ENCODE measurements at places on chromosomes 2 and 18.

DNA sequence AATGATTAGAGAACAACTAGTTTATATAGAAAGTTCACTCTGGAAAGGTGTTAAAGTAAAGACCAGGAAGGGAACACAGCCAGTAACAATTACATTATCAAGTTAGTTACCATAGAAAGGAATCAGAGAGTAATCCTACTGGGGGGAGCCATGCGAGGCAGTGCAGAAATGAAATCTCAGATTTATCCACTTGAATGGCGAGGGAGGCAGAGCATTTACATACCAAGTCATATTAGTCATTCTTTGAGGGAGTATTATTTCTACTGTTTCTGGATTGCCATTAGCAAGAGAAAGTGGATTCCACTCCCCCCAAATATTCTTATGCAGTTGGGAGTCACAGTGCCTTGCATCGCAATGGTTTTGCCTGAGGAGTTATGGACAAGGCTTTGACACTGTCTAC lies 472.7 kb upstream of the TRIB2 start:
- DNase-seq: no peak

GRCh38 chr2:191386938-191387536 lies 141.8 kb downstream of the MYO1B start:
- no peak for DNase-seq

DNA sequence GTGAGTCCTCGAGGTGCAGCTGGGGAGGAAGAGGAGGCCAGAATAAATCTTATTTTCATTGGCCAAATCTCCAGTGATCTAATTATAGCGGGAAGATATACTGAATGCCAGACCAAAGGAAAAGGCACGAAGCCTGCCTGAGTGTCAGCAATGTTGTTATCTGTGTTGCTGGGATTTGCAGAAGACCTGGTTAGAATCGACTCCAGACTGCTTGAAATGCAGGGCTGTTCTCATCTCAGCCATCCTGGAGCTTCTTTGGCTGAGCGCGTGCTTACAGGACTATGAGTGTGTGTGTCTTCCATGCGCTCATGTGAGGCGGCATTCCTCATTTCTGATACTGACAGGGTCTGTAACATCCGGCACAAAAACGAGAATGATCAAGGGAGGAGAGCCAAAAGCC lies 81.2 kb downstream of the TSN start:
- DNase-seq: no peak

DNA sequence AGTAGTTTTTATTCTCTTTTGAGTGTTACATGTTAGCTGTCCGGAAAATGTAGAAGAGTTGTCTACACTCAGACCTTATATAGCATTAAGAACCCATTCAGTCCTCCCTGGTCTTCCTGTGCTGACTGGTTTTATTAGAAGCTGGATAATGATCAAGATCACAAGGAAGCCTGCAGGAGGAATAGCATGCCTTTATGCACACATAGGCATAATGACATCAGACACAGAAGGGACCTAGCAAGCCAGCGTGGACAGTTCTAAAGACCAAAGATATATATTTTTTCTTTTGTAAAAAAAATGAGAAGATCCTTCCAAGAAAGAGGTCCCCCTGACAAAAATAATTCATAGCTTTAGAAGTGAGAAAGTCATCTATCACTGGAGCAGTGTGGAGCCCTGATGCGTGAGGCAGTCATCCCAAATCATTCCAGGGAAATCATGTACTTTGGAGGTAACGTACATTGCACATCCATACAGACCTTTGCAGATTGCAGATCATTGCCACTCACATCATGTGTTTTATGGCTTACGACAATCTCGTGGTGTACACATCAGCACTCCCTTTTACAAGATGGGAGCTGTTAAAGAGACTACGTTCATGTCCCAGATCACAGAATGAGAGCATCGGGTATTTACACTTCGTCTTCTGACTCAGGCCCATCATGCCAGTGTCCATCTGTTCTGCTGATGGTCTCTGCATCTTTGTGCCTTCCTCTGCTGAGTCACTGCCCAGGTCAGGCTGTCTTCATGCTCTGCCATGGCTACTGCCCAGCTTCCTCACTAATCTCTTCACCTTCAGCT lies 334.0 kb downstream of the SOCS6 start:
- no peak for DNase-seq

DNA sequence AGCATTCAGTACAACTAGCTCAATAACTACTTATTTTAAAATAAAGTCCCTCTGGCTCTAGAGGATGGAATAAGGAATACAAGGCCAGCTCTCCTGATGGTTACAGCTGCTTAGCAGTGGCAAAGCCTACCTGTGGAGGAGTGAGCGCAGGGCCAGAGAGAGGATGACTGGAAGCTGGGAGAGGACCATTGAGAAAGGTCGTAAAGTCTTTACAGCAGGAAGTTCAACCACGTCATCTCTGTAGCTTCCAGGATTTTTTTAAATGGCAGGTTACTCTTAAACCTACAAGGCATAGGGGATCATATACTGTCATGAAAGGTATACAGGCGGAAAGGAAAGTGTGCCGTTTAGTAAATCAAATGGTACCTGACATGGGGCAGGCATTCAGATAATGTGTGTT lies 26.3 kb downstream of the ANXA4 start:
- DNase-seq: no peak

- no peak for DNase-seq
Observed at GRCh38 chr2:176188774-176189680, 559 bp downstream of the HOXD1 start.

GRCh38 chr2:224359569-224359968 lies 42.3 kb downstream of the FAM124B start:
- DNase-seq: no peak

- no peak for DNase-seq
Observed at GRCh38 chr2:128535953-128536352, 217.3 kb upstream of the HS6ST1 start.

- DNase-seq: no peak
Observed at GRCh38 chr2:217616936-217617335, 385.9 kb downstream of the TNS1 start.

GRCh38 chr2:234702731-234703225 lies 205.9 kb upstream of the ARL4C start:
- DNase-seq: no peak

GRCh38 chr2:127592761-127593227 lies 53.2 kb upstream of the GPR17 start:
- no peak for DNase-seq

DNA sequence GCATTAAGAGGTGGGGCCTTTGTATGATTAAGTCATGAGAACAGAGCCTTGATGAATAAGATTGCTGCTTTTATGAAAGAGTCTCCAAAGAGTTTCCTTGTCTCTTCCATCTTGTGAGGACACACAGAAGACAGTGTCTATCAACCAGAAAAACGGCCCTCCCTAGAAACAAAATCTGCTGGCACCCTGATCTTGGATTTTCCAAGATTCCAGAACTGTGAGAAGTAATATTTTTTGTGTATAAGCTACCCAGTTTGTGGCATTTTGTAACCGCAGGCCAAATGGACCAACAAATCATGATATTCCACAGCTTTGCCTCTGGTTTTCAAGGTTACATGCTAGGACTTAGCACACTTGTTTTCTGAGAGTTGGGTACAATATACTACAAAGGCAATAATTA lies 687.8 kb downstream of the TDRD15 start:
- no peak for DNase-seq

DNA sequence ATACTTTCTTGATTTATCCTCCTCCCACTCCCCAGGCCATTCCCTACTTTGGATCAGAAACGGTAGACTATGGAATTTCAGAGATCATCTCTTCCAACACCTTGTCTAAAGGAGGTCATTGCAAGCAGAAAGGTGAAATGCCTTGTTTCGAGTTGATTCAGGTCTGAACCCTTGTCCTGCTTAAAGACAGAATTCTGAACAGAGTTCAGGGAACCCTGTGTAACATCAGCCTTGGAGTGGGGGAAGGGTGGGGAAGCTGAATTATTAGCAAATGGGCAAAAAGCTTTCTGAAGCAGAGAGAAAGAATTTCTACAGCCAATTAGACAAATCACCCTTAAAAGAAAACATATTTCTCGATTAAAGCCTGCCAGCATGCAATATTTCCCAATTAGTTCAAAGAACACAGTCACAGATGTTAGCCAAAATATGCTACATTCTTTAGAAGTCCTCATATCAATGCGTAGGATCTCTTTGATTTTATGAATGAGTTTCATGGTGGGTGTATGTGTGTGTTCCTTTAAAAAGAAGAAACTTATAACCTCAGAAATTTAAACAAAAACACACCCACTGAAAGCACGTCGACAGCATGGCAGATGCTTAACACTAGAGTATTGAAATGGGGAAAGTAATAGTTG lies 353.1 kb downstream of the RND3 start:
- DNase-seq: no peak

- DNase-seq: no peak
Observed at GRCh38 chr2:28454016-28454930, 41.6 kb upstream of the PLB1 start.

- DNase-seq: no peak
Observed at GRCh38 chr2:237497009-237497837, 10.2 kb downstream of the MLPH start.

- no peak for DNase-seq
Observed at GRCh38 chr2:88896971-88897370, 205.5 kb downstream of the RPIA start.

DNA sequence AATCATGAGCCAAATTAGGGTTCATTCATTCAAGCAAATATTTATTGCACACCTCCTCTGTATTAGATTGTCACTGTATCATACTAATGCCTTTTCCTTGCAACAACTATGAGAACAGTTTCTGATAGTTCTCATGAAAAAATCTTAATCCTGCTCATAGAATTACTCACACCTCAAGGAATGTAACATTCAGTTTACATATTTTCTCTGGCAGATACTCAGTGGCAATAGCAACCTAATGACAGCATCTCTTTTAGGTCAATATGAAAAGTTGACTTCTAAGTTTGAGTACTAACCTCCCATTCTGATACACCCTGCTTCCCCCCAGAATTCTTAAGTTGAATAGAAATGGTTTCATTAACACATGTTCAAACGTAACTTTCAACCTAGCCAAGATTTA lies 132.0 kb downstream of the VWC2L start:
- no peak for DNase-seq

DNA sequence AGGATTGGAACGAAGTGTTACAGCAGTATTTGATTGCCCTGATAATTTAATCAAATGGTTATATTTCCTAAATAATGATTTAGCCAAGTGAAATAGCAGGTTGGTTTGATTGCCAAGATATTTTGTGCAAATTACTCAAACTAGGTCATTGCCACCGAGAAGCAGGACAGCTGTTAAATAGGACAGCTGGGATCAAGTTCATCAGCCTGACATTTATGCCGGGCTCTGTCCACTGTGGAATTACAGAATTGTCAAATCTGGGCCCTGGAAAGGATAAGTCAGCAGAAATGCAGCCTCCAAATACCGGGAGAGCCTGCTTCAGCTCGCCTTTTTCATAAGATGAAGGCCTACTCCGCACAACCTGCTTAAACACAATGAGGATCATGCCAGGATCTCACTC lies 73.9 kb upstream of the RPL31 start:
- DNase-seq: no peak

- DNase-seq: no peak
Observed at GRCh38 chr2:217225596-217225995, 365.7 kb upstream of the TNP1 start.

DNA sequence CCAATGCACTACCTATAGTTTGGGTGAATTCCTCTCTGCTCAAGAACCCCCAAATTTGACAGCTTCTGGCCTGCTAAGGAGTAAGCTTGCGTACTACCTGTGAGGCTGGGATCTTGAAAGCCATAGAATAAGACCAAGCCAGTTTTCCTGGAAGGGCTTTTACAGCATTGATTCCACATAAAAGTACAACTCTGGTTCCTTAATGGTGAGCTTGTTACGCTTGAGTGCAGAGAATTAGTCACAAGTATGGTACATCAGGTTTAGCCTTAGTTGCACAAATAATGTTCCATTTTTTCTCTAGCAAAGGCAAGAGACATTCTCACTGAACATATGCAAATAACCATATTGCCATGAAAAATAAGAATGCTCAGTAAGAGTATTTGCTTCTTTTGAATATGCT lies 39.1 kb upstream of the STK39 start:
- no peak for DNase-seq

GRCh38 chr2:30681022-30681421 lies 126.2 kb downstream of the CAPN13 start:
- no peak for DNase-seq

DNA sequence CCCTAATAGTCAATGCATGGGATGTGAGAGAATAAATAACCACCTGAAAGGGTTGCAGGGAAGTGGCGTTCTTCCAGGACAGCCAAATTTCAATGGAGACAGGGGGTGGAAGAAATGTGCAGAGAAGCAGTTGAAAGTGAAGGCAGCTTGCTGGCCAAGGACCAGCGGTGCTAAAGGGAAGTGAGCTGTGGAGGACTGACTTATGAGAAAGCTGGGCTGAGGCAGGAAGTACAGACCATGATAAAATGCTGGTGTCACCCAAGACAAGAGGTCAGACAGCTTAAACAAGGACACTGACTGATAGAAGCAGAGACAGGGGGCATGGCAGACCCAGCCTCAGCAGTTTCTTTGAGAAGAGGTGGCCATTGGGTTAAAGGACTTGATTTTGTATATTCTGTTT lies 106.7 kb downstream of the DTNB start:
- no peak for DNase-seq

DNA sequence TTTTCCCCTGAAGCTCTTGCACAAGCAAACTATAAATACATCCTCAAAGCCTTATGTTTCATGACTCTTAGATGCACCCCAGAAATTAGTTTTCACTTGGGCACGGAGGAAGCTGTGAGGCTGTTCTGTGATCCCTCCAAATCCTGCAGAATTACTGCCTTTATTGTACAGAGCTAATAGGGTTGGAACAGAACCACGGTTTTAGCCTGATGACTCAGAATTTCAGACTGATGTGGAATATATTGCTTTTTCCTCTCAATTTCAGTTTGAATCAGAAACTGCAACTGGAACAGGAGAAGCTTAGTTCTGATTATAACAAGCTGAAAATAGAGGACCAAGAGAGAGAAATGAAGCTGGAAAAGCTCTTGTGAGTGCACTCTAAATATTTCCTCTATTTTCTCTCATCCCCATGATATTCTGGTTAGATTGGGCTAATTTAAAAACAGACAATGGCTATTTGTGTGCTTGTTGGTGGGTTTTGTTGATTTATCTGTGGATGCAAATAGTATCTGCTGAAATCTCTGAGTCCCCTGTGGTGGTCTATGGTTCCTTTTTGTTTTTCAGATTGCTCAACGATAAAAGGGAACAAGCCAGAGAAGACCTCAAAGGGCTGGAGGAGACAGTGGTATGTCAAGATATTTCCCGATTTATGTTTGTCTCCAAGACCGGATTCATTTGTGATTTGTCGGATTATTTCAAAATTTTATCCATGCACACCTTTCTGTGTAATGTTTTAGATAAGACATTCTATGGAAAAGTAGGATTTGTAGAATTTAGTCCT lies 38.2 kb upstream of the LYPD6B start:
- DNase-seq: no peak

DNA sequence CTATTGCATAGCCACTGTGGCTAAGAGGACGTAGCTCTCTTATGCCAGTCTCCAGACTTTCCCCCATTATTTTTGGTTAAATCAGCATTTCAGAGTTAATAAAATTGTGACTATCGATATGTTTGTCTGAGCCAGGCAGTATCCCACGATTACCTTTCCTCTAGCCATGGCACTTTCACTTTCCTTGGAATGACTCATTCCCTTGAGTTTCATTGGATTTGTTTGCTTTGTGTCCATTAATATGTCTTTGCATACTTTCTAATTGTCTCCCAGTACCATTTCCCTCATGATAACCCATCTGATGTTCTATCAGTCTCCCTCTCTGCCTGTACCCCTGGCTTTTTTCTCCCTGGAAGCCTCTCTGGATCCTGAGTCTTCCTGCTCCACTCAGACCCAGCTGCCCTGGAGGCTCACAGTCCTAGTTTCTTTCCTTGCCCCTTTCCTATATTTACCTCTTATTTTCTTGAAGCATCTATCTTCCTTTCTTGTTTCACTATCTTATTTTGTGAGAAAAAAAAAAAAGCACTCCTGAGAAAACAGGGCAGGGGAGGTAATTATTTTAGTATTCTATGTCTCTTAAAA lies 126.1 kb downstream of the MTX2 start:
- DNase-seq: no peak
